ENCODE measurements at places on chromosomes 13 and 19.

GRCh38 chr13:48188131-48188530, 44.9 kb upstream of the ITM2B start:
- DNase-seq = peak; percentile 50

DNA sequence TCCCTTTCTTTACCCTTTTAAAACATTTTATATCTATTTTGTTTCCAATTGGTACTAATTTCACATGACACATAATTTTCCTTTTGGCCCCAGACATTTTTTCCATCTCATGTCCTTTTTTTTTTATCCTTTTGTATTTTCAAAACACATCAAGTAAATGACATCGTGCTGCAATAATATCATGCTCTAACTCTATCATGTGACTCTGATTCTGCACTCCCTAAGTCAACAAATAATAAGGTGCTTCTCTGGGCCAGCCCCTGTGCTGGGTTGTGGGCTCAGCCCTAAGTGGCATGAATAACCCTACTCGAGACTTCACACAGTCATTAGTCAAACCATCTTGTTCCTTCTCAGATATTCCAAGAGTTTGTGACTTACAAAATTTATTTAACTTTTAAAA, 21.7 kb downstream of the NALCN start:
- DNase-seq = no peak

GRCh38 chr19:1505012-1505411, 7.8 kb downstream of the ADAMTSL5 start:
- no peak for DNase-seq

DNA sequence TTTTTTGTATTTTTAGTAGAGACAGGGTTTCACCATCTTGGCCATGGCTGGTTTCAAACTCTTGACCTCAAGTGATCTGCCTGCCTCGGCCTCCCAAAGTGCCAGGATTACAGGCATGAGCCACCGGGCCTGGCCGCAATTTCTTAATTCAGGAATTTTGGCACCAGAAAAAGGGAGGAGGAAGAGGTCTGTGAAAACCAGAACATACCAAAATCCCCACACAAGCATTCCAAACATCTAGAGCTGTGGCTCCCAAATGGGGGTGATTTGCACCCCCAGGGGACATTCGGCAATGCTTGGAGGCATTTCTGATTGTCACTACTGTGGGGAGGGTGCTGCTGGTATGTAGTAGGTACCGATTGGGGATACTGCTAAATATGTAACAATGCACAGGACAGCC, 40.2 kb upstream of the ABCC4 start:
- no peak for DNase-seq

DNA sequence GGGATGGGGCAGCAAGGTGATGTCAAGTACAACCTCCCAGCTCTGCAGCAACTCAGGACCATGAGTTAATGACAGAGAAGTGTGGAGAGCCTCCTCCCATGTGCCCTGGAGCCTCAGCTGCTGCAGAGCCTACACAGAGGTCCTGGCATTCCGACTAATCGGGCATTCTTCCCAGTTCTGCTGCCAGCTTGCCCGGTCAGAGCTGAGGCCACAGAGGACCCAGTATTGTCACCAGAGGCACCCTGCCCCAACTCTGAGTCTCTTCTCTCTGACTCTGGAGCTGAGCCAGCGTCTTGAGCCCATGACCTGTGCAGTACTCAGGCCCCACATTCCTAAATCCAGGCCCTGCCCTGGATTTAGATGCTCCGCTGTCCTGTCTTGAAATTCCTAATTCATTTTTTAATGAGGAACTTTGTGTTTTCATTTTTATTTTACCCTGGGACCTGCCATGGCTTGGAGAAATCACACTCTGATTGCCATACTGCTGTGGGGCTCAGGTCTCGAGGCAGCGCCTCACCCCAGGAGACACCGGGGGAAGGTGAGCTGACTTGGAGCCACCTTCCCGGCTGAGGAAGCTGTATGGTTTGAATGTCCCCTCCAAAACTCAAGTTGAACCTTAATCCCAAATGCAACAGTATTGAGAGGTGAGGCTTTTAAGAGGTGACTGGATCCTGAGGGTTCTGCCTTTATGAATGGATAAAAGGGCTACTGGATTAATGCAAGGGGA, 144.9 kb upstream of the ZNF507 start:
- DNase-seq = no peak

DNA sequence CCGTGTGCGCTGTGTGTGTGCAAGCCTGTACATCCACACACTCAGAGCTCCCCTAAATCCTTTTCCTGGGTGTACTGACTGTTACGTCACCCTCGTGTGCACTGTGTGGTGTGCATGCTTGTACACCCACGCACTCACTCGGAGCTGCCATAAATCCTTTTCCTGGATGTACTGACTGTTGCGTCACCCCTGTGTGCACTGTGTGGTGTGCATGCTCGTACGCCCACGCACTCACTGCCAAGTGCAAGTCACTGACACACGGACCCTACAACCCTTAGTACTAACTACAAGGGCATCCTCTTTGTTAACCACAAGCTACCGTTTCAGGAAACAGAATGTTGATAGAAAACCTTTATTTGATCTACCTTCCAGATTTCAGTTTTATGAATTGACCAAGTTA, 983.4 kb downstream of the EFNB2 start:
- DNase-seq = no peak

- DNase-seq = no peak
Observed at GRCh38 chr19:13055213-13056051, 47.2 kb downstream of the LYL1 start.

Data from suppressor macrophage (primary cell).